ENCODE measurements at places on chromosomes 7 and 10. TPM values are rescaled to one million over a fixed set of nuclear protein-coding genes. Genes with fewer than 3 reads are reported as not detected.
A peak's percentile ranks its signal among the peaks of the same experiment; 100 is the strongest.

DNA sequence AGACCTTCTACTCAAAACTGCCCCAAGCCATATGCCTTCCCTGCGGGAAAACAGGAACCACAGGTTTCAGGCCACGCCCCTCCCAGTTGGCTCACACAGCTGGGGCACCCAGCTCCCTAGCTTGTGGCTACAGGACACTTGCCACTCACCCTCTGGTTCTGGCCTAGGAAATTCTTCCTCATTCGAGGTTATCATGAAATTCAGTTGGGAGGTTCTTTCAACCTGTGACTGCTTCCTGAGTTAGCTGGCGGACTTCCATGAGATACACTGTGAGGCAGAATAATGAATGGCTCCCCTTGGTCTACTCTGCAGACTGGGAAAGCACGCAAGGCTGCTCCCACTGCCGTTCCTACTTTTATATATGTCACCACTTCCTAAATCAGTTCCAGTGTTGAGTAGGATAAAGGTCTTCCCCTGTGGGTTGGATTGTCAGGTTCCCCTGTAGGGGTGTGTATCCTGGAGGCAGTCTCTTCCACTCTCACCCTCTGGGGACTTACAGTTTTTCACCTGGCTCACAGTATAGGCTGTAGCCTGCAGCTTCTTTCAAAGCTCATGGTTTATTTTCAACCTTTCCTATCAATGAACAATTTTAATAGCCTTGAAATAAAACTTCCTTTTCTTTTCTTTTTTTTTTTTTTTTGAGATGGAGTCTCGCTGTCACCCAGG is 37.0 kb downstream of the GPR22 start:
- DNase-seq, result no peak
- peaks cover 5% of the 10 kb centered on the region for H3K36me3 ChIP-seq
- no peaks in the 10 kb centered on the region for H3K27me3 ChIP-seq
- H3K4me1 ChIP-seq, result no peaks in the 10 kb centered on the region
- H3K4me3 ChIP-seq, result no peak overlapping the region
- H3K27ac ChIP-seq, result no peak overlapping the region

- peak; percentile 82 for DNase-seq
- H3K4me3 ChIP-seq, result peak overlapping the region; percentile 40
- peak overlapping the region; percentile 80 for H3K27ac ChIP-seq
- no peaks in the 10 kb centered on the region for H3K27me3 ChIP-seq
- no peaks in the 10 kb centered on the region for H3K36me3 ChIP-seq
Measured at GRCh38 chr7:33040803-33041516, 21.6 kb downstream of the NT5C3A start.

DNA sequence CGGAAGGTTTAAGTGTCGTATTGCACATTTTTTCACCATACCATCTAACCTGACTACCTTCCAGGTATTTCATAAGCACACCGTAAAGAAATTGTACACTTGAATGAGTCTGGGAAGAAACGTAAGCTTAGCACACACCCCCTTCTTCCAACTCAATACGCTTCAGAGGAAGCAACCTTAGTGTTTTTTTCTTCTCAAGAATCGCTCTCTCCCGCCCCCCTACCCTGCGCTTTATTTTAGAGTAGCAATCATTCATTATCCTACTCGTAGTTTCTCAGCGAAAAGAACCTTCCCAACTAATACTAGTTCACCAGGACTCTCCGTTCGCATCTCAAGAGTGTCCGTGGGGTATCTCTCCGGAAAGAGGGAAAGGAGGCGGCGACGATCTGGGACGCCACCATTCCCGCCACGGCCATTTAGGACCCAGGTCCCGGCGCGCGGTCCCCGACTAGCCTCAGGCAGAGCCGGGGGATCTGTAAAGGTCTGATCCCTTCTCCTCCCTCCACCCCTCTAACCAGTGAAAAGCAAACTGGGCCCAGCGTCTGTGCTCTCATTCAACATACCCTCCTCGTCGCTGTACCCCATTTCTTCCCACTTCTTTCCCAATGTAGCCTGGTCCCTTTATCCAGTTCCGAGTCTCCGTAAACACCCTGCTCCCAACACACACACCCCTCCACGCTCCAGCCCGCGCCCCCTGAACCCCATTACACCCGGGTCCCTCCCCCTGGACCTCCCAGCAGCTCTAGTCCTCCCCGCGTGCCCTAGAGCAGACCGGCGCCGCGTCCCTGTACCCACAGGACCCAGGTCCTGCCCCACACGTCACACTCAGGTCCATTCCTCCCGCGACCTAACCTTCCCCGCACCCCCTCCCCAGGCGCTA is 16.0 kb downstream of the MYOZ1 start:
- peak overlapping the region; percentile 87 for H3K27ac ChIP-seq
- peaks cover 9% of the 10 kb centered on the region for H3K4me1 ChIP-seq
- H3K27me3 ChIP-seq, result no peaks in the 10 kb centered on the region
- peak overlapping the region; percentile 99 for H3K4me3 ChIP-seq

The NRAP gene
- total RNA-seq, result not detected

DNA sequence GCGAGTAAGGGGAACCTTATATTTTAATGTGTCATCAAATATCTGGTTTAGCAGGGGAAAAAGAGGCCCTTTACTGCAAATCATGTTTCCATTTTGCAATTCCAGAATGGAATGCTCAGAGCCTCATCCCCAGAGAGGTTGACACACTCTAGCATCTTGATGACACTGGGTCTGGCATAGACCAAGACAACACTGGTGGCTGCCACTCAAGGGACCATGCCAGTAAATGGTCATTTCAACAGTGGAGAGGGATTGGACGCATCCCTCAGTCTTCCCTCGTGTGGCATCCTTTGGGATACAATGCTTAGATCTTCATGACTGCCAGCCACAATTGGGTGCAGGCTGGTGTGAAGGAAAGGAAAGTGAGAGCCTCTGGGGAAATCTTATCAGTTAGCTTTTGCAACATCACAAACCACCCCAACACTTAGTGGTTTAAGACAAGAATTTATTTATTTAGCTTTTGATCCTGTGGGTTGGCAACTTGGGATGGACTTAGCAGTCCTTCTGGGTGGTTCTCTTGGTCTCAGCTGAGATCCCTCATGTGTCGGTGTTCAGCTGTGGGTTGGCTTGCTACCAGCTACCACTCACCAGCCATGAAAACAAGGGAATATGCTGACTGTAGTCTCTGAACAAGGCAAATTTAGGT is 21.6 kb downstream of the TACC2 start:
- no peaks in the 10 kb centered on the region for H3K27me3 ChIP-seq
- no peaks in the 10 kb centered on the region for H3K4me1 ChIP-seq
- no peak for DNase-seq
- H3K4me3 ChIP-seq, result no peak overlapping the region
- H3K36me3 ChIP-seq, result no peaks in the 10 kb centered on the region

DNA sequence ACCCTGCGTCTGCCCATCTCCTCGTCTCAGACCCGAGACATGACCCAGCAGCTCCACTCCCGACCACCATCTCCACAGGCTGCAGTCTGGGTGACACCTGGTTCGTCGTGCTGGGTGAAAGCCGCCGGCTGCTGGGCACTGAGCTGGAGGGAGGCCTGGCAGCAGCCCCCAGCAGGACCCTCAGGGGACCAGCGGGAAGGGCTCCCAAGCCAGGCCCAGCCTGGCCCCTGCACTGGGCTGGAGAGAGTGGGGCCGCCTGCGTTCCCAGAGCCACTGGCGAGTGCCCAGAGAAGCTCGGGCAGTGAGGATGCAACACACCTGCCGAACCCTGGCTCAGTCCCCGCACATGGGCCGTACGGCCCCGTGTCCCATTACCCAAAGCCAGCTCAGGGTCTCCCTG is 21.3 kb downstream of the CFAP46 start:
- H3K36me3 ChIP-seq, result no peaks in the 10 kb centered on the region
- H3K4me1 ChIP-seq, result no peaks in the 10 kb centered on the region
- no peak overlapping the region for H3K4me3 ChIP-seq
- no peak overlapping the region for H3K27ac ChIP-seq
